ENCODE measurements at places on chromosomes 16 and 17.

DNA sequence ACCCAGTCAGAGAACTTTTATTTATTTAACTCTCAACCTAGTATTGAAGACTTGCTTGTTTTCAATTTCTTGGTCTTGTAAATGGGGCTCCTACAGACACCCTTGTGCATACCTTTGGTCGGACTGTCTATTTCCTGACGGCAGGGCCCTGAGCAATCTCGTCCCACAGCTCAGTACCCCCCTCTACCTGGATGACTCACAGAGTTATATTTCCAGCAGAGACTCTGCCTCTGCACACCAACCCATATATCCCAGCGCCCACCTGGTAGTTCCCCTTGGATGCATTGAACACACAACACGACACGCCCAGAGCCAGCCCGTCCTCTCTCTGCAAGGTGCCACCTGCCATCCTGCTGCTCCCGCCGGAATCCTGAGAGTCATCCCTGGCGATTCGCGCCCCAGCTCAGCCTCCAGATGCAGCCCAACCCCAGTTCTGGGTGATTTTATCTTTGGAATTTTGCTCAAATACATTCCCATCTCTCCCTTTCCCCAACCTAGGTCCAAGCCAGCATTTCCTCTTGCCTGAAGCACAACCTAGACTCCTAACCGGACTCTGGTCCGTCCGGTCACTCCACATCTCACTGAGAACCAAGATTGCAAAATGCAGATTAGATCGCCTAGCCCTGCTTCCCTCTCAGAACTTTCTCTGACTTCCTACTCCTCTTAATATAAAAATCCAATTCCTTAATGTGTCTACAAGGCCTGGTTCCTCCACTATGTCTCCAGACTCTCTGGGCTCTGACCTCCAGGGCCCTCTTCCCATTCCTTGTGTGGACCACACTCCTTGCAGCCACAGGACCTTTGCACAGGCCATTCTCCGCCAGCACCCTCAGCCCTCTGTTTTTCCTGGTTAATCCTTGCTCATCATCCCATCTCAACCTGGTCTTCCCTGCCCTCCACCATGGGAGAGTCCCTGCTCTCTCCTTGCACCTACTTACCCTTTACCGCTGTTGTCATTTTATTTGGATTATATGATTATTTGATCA lies 129.2 kb downstream of the SEC14L1 start:
- DNase-seq: no peak

DNA sequence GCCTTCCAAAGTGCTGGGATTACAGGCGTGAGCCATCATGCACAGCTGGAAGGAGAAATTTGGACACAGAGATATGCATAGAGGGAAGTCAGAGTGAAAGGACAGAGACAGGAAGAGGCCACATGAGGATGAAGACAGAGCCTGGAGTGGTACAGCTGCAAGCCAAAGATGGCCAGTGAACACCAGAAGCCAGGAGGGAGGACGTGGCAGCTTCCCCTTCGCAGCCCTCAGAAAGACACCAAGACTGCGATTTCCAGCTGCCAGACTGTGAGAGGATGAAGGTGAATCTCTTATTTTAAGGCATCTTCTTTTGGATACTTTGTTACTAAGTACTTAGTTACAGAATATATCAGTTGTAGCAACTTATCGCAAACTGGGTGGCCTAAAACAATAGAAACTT lies 60.5 kb upstream of the PLCG2 start:
- DNase-seq: no peak

DNA sequence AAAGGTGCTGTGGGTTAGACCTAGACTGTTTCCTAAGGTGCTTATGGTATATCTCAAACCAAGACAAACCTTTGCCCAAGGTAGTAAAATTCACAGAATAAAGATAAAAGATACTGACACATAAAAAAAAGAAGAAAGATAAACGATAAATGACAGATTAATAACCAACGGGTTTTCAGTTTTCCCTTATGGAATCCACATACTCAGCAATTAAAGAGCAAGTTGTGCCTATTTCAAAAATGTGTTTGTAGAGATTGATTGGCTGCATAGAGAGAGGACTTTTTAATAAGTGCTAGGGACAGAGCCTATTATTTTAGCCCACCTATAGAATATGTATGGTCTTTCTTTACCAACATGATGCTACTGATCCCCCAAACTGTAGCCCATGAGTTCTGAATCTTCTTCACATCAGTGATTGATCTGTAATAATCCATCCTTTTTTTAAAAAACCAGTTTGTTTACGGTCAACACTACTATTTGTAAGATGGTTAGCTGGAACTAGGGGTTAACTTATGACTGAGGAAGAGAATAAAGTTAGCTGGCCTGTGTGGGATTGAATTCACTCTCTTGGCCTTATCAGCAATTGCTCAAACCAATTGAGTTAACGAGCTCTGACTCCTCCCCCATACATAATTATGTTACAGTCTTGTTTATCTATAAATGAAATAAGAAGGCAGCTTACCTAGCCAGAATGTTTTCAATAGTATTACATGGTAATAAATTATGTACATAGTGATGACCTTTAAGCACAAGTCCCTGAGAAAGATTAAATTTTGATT lies 53.8 kb downstream of the SNX11 start:
- no peak for DNase-seq

DNA sequence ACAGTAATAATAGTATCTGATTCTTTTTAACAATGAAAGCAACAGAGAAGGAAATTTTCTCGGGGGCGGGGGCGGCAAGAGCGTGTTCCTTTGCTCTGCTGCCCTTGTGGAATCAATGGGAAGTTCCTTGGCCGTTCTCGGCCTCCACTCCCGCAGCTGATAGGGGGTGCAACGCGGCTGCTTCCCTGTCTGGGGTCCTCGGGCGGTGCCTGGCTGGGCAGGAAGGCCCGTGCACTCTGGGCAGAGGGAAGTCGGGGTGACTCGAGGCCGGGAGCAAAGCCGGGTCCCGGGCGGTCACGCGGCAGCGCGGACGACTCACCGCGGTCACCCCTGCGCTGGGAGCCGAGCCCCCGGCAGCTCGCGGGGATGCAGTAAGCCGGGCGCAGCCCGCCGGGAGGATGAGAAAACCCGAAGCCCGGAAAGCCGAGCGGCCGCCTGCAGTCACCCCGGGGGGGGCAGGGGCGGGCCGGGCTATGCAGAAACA lies 2.5 kb downstream of the TUBB3 start:
- DNase-seq: no peak

DNA sequence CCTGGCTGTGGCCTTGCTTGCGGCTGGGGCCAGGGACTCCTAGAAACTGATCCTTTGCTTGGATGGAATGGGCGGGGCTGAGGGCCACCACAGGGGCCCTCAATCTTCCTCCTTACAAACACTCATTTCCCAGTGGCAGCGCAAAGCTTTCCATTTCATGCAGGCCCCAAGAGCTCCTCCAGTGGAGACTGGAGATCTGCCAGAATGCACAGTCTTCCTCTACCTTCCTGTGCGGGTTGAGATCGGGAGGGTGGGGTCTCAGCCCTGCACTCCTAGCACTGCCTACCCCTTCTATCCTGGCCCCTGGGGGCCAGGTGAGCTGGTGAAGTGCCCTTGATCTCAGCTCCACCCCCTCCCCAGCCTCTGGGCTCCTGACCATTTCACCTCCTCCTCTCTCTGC lies 1.7 kb downstream of the NRN1L start:
- no peak for DNase-seq

DNA sequence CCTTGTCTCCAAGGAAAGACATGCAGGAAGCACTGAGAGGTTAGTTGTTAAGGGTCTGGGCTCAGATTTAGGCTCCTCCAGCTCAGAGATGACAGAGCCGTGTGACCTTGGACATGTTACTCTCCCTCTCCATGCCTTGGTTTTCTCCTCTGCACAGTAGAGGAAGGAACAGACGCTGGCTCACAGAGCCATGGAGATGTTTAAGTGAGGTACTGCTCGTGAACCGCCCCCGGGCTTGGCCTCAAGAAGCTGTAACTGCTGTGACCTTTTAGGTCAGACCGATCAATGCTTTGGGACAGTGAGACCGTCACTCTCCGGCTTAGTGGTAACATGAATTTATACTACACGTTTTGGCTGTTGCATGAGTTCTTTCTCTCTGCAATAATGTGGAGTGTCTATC lies 197.4 kb downstream of the C16orf95 start:
- DNase-seq: no peak

DNA sequence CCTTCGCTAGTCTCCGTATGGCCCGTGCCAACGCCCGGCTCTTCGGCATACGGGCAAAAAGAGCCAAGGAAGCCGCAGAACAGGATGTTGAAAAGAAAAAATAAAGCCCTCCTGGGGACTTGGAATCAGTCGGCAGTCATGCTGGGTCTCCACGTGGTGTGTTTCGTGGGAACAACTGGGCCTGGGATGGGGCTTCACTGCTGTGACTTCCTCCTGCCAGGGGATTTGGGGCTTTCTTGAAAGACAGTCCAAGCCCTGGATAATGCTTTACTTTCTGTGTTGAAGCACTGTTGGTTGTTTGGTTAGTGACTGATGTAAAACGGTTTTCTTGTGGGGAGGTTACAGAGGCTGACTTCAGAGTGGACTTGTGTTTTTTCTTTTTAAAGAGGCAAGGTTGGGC lies 2.5 kb downstream of the RPL13 start:
- DNase-seq: no peak

GRCh38 chr16:88855176-88855575 lies 1.6 kb downstream of the GALNS start:
- DNase-seq: no peak

- no peak for DNase-seq
Observed at GRCh38 chr17:21454441-21454840, 78.3 kb downstream of the KCNJ12 start.

- peak; percentile 47 for DNase-seq
Observed at GRCh38 chr16:90019543-90020259, 445 bp upstream of the DBNDD1 start.

- no peak for DNase-seq
Observed at GRCh38 chr16:68894714-68895113, 51.4 kb downstream of the TANGO6 start.

DNA sequence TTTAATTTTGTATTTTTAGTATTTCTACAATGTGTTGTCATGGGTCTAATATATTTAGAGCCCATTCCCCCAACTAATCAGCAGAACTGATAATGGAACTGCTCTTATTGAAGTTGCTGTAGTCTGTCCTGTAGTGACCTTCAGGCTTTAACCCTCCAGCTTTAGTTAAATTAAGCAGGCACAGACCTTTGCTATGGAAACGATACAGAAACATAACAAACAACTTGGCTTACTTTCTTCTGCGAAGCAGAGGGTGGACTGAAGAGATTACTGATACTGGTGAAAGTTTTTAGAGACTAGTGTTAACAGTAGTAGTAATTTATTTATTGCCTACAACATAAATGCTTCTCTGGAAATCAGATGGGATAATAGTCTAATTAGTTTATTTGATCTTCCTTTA lies 61.4 kb downstream of the NFATC3 start:
- DNase-seq: no peak

DNA sequence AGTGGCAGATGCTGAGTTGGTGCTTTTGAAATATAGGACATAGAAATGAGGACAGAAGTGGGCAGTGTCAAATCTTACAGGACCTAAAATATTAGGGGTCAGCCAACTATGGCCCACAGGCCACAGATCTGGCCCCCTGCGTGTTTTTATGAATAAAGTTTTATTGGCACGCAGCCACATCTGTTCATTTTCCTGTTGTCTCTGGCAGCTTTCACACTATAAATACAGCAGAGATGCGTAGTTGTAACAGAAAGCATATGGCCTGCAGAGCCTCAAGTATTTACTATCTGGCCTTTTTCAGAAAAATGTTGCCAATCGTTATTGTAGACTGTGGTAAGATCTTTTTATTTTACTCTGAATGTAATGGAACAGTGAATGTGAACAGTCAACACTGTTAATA lies 82.8 kb downstream of the ABCC6 start:
- no peak for DNase-seq

DNA sequence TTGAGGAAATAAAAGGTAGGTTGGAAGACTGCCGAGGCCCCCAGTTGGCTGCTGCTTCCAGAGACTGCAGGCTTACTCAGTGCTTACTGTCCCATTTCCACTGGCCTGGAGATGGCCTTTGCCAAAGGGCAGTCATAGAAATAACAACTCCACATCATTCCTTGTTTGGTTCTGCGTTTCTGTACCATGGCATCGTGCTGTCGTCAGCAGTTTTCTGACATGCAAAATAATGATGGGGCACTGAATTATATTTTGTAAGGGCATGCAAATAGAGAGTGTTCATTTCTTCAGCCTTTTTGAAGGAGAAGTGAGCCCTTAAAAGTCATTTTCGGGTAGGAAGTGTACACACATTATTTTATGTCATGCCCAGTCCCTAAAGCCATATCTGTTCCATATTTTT lies 88.9 kb downstream of the RBFOX1 start:
- DNase-seq: no peak

- DNase-seq: no peak
Observed at GRCh38 chr16:31000671-31001382, 9.6 kb downstream of the STX1B start.

GRCh38 chr17:78973792-78974520 lies 5.8 kb downstream of the LGALS3BP start:
- DNase-seq: no peak

DNA sequence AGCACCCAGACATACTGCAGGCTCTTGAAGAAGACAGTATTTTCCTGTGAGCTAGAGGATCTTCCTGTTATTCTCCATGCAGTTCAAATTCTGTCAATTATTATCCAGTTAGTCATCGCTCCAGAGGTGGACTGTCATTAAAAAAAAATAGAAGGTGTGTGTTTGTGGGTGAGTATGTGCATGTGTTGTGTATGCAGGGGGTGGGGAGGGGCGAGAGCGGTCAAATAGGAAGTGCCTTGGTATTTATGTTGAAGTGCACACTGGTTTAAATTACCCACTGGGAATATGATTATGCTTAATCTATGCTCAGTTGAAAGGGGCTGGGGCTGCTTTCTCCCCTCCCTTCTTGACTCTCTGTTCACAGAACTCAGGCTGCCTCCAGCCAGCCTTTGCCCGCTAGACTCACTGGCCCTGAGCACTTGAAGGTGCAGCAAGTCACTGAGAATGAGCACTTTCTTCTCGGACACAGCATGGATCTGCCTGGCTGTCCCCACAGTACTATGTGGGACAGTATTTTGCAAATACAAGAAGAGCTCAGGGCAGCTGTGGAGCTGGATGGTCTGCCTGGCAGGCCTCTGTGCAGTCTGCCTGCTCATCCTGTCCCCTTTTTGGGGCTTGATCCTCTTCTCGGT lies at the start of gene HSD17B2:
TSS of gene HSD17B2 (plus strand) at position 273 of the 632 bp plus-strand sequence. CDS start at position 445, 172 bp downstream.
- DNase-seq: no peak

- no peak for DNase-seq
Observed at GRCh38 chr16:10136916-10137315, 45.3 kb downstream of the GRIN2A start.

- DNase-seq: no peak
Observed at GRCh38 chr16:51845586-51846305, 694.7 kb upstream of the SALL1 start.

GRCh38 chr17:78953356-78954350 lies 26.1 kb downstream of the LGALS3BP start:
- no peak for DNase-seq

DNA sequence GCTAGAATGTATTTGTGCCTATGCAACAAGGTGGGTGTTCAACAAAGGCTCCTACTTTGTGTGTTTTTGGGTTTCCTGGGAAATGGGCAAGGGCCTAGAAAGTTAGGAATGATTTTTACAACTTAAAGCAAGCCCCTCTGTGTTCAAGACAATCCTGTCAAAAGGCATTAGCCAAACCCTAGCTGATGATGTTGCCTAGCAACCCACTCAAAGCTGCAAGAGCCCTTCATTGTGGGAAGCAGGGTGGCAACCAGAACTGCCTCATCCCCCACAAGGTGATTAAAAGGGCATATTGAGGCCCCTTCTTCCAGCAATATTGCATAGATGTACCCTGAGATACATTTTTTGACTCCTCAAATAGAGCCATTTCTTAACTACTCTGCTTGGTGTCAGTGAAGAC lies 16.0 kb upstream of the RASL10B start:
- DNase-seq: no peak

Measured in activated CD4-positive, alpha-beta T cell treated with anti-CD3 and anti-CD28 coated beads for 4 hours (primary cell).